ENCODE measurements at places on chromosomes 12 and 14.

GRCh38 chr12:123094349-123095077 is 56.4 kb downstream of the PITPNM2 start:
- no peak for DNase-seq

GRCh38 chr12:2754208-2754607 is 40.6 kb upstream of the FKBP4 start:
- DNase-seq = no peak

DNA sequence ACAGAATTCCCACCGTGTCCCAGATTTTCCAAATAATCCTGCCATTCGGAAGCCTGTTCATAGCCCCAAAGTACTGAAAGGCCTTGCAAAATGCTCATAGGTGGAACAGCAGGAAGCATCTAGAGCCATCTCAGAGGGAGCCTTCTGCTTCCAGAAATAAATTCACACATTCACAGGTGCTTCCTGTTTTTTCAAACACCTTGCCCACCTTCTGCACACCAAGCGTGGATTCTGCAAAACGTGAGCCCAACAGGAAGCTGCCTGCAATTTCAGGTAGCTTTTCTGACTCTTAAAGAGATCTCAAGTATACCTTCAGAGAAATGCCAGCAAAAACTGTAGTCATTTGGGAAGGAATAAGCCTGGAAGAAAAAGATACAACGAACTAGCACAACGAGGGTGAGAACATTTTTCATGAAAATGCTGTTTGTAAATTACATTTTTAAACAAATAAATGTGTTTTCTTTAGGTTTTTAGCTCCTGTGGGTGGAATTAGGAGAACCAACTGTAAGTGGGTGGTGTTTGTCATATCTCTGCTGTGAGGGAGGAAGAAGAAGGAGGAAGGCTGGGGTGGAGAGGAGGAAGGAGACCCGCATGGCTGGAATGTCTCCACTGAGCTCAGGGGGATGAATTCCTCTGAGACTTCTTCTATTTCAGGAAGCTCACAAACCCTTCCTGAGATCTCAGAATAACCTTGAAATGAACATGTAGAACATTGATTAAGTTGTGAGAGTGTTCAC is at the start of gene IFNG-AS1:
Gene IFNG-AS1, plus strand, starts transcription at position 264 of the 737 bp plus-strand sequence.
- DNase-seq = peak; percentile 89

GRCh38 chr12:106415134-106415533 is 57.6 kb downstream of the POLR3B start:
- DNase-seq = no peak

DNA sequence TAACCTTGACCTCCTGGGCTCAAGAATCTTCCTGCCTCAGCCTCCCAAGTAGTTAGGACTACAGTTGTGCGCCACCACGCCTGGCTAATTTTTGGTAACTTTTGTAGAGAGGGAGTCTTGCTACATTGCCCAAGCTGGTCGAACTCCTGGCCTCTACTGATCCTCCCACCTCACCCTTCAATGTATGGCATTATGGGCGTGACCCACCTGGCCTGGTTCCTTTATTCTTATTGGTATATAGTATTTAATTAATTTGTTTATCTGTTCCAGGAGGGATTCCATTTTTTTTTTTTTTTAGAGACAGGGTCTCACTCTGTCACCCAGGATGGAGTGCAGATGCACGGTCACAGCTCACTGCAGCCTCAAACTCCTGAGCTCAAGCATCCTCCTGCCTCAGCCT is 40.9 kb upstream of the EAPP start:
- DNase-seq = no peak

DNA sequence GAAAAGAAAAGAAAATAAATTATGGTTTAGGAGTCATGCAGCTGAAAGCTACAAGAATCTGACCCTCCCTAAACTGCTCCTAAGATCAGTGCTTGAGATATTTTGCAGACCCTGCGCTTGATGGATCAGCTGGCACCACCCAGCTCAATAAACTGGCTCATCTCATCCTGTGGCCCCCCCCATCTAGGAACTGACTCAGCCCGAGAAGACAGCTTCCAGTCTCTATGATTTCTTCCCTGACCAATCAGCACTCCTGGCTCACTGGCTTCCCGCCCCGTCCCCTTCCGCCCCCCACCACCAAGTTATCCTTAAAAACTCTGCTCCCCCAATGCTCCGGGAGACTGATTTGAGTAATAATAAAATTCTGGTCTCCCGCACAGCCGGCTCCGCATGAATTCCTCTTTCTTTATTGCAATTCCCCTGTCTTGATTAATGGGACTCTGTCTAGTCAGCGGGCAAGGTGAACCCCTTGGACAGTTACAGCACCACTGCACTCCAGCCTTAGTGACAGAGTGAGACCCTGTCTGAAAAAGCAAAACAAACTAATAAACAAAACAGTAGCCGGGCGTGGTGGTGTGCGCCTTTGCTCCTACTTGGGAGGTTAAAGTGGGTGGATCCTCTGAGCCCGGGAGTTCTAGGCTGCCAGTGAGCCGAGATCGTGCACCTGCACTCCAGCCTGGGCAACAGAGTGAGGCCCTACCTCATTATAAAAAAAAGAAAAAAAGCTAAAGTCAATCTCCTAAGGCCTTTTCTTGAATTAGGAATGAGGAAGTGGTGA is 24.5 kb upstream of the SPTLC2 start:
- no peak for DNase-seq

- no peak for DNase-seq
These were observed 41.1 kb downstream of the CACNA2D4 start for GRCh38 chr12:1877169-1877878.

Measured in RPMI8226 (cell line).